ENCODE measurements at places on chromosomes 7 and 10.

DNA sequence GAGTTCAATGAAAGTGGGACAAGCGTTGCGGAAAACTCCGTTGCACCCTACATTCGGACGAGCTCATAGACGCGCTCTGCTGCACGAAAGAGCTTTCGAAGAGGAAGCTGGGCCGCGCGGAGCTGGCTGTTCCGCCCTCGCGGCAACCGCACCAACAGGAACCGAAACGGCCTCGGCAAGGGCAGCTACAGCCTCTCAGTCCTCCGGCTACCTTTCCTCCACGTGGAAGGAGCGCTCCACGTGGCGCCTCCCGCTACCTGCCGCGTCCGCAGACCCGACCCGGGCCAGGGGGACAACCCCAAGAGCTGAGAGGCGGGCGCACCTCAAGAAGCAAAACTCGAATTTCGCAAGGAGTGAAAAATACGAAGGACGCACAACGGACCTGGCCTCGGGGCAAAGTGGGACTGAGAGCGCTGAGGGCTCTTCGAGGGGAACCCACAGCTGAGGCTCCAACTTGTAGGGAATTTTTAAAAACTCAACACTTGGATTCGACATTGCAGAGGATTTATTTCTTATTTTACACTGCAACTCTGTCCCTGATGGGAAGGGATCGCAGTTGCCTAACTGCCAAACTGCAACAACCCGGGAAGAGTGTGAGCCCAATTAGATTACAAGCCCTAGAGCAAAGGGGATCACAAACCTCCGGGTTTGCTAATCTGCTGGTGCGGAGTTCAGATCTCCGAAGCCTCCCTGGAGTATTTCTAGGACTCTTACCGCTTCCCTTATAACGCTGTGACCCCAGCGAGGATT lies 1.4 kb downstream of the HPSE2 start:
- H3K27me3 ChIP-seq = peaks cover 79% of the 10 kb centered on the region
- DNase-seq = peak; percentile 24
- H3K27ac ChIP-seq = no peak overlapping the region
- H3K36me3 ChIP-seq = no peaks in the 10 kb centered on the region
- peaks cover 20% of the 10 kb centered on the region for H3K4me1 ChIP-seq
- H3K4me3 ChIP-seq = peak overlapping the region; percentile 15

GRCh38 chr10:104128214-104128613 lies 6.2 kb downstream of the SFR1 start:
- no peak overlapping the region for H3K27ac ChIP-seq
- H3K4me1 ChIP-seq = no peaks in the 10 kb centered on the region
- H3K36me3 ChIP-seq = peaks cover 9% of the 10 kb centered on the region
- H3K27me3 ChIP-seq = no peaks in the 10 kb centered on the region
- no peak for DNase-seq
- no peak overlapping the region for H3K4me3 ChIP-seq

- no peaks in the 10 kb centered on the region for H3K36me3 ChIP-seq
- H3K4me3 ChIP-seq = no peak overlapping the region
- no peak overlapping the region for H3K27ac ChIP-seq
Measured at GRCh38 chr7:7417851-7418250, 117.8 kb downstream of the COL28A1 start.

DNA sequence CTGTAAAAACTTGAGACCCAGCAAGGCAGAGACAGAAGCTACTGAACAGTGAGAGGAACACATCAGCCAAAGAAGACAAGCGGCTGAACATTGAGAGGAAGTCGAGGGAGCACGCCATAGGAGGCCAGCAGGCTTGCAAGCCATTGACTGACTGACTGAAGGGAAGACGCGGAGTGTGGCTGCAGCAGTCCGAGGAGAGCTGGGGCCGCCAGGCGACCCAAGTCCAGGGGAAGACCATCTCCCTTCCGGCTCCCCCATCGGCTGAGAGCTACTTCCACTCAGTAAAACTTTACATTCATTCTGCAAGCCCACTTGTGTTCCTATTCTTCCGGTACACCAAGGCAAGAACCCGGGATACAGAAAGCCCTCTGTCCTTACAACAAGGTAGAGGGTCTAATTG lies 167.3 kb upstream of the MBL2 start:
- H3K4me3 ChIP-seq = no peak overlapping the region
- H3K4me1 ChIP-seq = no peaks in the 10 kb centered on the region

GRCh38 chr7:14069961-14070360 lies 80.5 kb upstream of the ETV1 start:
- no peaks in the 10 kb centered on the region for H3K4me1 ChIP-seq
- no peak overlapping the region for H3K4me3 ChIP-seq
- H3K27ac ChIP-seq = no peak overlapping the region
- H3K27me3 ChIP-seq = no peaks in the 10 kb centered on the region
